ENCODE measurements at places on chromosomes 2 and 18.

- no peak for DNase-seq
Observed at GRCh38 chr2:120317916-120318315, 28.0 kb upstream of the INHBB start.

GRCh38 chr2:236687296-236687965, 117.8 kb downstream of the ACKR3 start:
- DNase-seq, result no peak

DNA sequence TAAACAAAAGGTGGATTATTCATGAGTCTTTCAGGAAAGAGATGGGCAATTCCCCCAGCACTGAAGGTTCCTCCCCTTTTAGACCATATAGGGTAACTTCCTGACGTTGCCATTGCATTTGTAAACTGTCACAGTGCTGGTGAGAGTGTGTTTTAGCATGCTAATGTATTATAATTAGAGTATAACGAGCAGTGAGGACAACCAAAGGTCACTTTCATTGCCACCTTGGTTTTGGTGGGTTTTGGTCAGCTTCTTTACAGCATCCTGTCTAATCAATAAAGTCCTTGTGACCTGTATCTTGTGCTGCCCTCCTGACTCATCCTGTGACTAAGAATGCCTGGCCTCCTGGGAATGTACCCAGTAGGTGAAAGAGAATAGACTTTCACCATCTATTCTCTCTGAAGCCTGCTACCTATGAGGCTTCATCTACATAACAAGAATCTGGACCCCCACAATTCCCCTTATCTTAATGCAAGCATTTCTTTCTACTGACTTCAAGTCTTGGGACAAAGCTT, 148.7 kb downstream of the CABLES1 start:
- no peak for DNase-seq

GRCh38 chr2:133571249-133571648, 3.0 kb upstream of the NCKAP5 start:
- no peak for DNase-seq

DNA sequence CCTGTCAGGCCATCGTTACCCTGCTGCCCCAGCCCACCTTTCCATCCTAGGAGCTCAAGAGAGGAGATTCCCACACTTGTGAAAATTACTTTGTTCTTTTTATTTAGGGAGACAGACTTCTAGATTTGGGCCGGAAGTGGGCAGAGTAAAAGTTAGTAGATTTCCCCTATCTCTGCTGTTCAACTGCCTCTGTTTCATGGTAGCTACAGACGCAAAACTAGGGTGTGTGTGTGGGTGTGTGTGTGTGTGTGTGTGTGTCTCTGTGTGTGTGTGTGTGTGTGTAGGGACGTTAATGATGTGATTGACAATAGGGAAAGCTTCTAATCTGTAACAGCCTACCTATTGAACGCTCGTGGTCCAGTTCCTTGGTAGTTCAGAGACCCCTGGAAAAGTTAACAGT, 438 bp downstream of the PSMA8 start:
- no peak for DNase-seq

DNA sequence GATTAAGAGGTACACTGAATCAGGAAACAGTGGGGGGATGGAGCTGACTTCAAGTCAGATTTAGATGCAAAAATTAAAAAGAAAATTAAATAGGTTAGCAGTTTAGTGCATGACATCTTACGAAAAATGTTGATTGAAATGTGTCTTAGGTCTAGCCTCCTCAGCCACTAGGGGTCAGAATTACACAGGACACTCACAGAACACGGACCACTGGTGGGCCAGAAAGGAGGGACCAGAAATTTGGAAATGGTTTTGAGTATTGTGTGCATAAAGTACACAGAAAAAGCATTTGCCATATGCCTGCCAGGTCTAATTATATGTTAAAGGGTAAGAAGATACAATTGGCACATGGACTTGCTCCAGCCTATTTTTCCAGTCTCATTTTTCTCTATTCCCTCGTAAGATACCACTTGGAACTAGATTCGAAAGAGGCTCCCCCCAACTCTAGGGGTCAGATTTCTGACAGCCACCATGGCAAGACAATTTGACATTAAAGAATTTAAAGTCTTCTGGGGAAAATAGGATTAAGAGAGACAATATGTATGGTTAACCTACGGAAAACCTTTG, 550.2 kb upstream of the SETBP1 start:
- DNase-seq, result peak; percentile 34

- peak; percentile 63 for DNase-seq
Observed at GRCh38 chr2:35410431-35411061, 945.0 kb upstream of the CRIM1 start.
